ENCODE measurements at places on chromosomes 5 and 9.

DNA sequence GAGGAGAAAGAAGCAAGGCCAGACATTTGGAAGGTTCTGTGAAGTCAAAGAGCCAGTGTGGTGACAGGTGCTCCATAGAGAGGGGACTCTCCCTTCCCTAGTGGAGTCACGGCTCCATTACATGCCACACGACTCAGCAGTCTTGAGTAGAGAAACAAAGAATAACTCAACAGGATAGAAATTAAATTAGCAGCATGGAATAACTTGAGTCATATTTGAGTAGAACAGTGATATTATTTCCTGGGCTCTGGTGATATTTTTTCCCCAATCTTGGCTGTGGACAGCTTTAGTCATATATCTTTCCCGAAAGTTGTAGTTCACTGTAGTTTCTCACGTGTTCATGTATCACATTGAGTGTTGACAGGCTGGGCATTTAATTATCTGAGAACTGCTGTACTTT is 149.7 kb upstream of the EFNA5 start:
- DNase-seq: no peak

DNA sequence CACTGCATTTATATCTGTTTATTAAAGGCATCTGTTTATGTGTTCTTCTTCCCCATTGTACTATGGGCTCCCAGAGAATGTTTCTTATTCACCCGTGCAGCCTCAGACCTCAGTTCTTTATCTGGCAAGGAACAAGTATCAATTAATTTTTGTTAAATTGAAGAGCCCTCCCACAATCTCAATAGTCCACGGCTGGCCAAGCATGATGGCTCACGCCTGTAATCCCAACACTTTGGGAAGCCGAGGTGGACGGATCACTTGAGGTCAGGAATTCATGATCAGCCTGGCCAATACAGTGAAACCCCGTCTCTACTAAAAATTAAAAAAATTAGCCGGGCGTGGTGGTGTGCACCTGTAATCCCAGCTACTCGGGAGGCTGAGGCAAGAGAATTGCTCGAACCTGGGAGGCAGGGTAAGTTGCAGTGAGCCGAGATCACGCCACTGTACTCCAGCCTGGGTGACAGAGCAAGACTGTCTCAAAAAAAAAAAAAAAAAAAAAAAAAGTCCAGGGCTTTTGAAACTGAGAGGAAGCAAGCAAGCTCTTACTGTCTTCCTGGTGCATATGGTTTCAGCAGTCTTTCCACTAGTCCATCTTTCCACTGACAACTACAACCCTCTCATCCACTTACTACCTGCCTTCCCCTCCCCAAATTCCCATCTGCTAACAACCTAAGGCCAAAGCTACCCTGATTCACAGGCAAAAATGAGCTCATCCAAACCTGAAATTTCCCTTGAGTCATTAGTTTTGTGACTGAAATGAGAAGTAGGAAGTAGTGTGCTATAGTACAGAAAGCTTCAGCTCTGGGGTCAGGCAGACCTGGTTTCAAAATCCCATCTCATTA is 2.3 kb upstream of the HK3 start:
- no peak for DNase-seq

DNA sequence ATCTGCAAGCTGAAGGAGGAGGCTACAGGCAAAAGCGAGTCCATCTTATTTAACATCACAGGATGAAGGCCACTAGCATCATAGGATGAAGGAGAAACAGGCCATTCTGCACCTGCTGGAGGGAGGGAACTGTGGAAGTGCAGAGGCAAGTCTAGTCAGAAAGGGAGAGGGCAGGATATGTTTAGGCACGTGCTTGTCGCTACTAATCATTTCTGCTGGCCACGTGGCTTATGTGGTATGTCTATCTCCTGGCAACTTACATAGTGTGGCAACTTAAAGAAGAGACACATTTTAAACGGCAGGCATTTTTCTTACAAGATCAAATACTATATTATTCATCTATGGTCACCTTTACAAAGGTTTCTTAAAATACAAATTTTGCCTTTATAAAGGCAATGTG is 74.0 kb downstream of the GNAQ start:
- no peak for DNase-seq

GRCh38 chr5:119072496-119072895 is 1.6 kb downstream of the DMXL1 start:
- no peak for DNase-seq

DNA sequence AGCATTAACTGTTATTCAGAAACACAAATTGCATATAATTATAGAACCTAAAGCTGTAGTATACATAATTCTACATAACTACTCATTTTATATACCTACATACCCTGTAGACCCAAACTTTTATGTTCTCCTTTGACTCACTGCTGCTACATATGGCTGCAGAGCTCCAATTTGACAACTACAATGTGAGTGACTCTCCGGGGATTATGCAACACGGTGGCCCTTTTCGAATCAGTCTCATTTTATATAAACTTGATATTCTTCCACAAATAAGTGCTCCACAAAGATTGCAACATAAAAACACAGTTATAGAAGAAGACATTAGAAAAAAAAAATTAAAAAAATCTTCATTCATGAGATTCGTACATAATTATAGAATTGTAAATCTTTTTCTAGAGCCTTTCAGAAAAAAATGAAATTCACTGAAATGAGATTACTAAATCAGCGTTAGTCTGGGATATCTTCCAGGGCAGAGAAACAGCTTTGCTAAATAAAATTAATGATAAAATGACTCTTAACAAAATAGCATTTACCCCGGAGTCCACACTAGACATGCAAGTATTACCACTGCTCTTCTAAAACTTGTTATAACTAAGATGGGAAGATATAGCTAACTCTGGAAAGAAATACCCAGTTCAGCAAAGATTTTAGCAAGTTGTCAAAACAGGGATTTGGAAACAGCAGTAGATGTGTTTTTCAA is 52.6 kb downstream of the SRFBP1 start:
- DNase-seq: no peak

- DNase-seq: no peak
Measured at GRCh38 chr5:16992006-16992405, 55.9 kb upstream of the MYO10 start.

DNA sequence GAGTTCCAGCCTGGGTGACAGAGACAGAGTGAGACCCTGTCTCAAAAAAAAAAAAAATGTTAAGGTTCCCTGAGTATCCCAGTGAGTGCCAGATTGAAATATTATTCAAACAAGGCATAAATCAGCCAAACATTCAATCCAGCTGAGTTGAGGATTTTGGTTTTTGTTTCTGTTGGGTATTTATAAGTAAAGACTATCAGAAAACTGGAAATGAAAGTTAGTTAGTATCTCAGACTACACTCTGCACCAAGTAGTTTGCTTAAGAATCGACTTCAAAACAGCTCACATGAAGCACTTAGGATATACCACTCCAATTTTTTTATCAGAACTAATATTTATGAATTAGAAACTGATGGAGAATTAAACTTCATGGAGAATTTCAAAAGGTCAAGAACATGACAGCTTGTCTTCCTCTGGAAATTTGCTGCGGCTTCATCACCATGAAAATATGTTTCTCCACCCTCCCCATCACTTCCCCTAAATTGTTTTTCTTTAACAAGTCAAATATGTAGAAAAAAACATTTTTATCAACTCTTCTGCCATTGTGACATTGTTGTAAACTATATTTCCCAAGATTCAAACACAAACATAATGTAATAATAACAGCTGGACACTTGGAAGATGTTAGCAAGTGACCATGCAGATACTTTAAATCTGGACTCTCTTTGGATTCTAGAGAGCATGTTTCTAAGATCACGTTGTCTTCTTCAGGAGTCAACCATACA is 110.0 kb upstream of the PTGER4 start:
- no peak for DNase-seq

DNA sequence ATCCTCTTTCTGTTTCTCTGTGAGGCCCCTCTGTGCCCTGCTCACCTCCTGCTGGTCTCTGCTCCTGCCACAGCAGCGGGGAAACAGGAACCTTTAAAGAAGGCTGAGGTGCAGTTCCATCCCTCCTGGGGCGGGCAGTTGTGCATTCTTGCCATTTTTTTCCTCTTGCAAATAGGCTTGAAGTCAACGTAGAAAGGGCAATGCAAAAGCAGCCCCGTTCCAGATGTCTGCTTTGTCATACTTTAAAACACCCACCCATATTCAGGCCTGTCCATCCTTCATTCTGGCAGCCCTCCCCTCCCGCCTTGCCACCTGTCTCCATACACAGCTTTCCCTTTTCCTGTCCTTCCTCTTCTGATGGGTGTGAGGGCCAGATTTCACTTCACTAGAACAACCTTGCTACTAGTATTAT is 65.4 kb upstream of the KLF9 start:
- no peak for DNase-seq

GRCh38 chr5:180808461-180809000 is 5.9 kb upstream of the MGAT1 start:
- no peak for DNase-seq

GRCh38 chr5:63823583-63823982 is 138.7 kb downstream of the HTR1A start:
- DNase-seq: no peak

- no peak for DNase-seq
Measured at GRCh38 chr5:98173334-98173733, 600.1 kb upstream of the RGMB start.

- DNase-seq: no peak
Measured at GRCh38 chr5:169781420-169782345, 144.6 kb downstream of the DOCK2 start.

- DNase-seq: no peak
Measured at GRCh38 chr9:91734371-91734981, 215.6 kb downstream of the ROR2 start.

DNA sequence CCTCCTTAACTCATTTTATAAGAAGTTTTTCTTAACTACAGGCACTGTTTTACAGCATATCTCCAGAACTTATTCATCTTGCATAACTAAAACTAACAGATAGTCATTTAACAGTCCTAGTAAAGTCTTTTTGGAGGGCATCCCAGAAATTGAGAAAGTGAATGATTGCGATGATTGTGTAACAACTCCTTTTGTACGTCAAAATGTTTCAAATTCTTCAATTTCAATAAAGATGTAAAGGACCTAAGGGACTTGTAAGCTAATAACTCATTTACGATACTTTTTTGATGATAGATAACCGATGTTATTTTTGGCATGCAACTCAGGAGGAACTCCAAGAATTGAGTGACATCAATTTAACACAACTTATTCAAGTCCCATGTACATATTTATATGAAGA is 42.7 kb downstream of the SVEP1 start:
- DNase-seq: no peak

DNA sequence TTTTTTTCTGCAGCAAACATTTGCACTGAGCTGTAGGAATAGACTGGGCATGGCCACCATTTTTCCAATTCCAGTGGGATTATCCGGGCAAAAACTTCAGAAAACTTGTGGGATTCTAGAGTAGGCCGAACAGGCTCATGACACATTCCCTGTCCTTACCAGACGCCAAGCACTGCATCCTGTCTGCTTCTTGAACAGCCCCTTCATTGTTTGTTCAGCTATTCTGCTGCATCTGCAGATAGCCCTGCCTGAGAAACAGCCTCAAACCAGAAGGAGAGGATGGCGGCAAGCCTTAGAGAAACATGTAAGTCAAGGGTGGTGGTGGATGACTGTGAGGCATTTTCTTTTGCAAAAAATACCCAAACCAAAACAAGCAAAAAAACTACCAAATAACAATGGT is 111.8 kb upstream of the NTRK2 start:
- no peak for DNase-seq

- DNase-seq: no peak
Measured at GRCh38 chr5:19532936-19533335, 455.1 kb downstream of the CDH18 start.

GRCh38 chr9:3887221-3887653 is 361.4 kb upstream of the RFX3 start:
- DNase-seq: no peak

GRCh38 chr5:67401172-67401571 is 204.6 kb upstream of the CD180 start:
- no peak for DNase-seq

- no peak for DNase-seq
Measured at GRCh38 chr9:133160742-133161546, 2.8 kb downstream of the GBGT1 start.

GRCh38 chr9:135192686-135193085 is 105.2 kb downstream of the OLFM1 start:
- no peak for DNase-seq

DNA sequence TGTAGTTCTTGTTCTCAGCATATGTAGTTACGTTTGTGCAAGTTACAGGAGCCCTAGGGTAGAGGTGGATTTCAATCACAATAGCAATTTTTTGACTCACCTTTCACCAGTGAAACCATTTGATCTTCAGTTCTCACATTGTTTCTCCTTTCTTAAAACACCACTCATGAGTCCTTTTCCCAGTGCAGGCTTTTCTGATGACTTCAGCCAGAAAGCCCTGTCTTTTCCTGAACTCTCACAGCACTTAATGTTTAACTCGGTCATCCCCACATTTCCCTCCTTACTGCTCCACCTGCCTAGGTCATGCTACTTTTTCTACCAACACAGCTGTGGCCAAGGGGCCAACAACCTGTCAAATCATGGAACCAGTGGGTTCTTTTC is 37.9 kb downstream of the ARHGEF28 start:
- DNase-seq: no peak

GRCh38 chr5:174734571-174735497 is 10.5 kb downstream of the MSX2 start:
- no peak for DNase-seq

- DNase-seq: no peak
Measured at GRCh38 chr5:140347360-140347759, 957 bp upstream of the HBEGF start.

GRCh38 chr5:55667938-55668337 is 44.2 kb downstream of the SLC38A9 start:
- no peak for DNase-seq

DNA sequence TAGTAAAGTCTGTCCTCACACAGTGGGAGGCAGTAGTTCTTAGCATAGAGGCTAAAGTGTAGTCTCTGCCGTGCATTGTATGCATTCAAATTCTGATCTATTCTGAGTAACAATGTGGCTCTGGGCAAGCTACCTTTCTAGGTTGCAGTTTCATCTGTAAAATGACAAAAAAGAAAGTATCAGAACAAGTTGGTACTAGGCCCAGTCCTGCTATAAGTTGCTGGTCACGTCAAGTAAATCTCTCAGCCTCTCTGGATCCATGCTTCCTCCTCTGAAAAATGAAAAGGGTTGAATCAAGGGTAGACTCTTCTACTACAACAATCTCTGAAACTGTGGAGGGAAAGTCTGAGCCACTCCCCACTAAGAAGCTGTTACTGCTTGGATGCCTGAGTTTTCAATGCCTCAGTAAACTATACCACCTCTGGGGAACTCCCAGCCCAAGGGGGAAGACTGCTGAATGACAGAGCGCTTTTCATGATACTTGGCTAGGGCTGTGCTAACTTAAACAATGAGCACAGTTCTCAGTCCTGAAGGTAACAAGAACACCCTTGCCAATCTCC is 34.5 kb upstream of the SPARC start:
- DNase-seq: no peak

DNA sequence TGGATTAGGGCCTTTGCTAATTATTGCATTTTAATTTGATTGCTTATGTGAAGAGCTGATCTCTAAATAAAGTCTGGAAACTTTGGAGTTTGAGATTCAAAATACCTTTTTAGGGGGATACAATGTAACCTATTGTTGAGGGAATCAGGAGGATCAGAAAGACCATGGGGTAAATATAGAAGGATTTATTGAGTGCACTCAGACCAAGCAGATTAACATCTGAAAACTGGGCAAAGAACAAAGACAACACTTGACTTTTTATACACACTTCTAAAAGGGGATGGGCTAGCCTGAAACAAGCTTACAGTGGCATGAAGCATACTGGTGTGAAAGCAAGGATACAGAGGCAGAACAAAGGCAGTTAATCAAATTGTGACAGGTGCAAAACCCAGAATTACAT is 174.3 kb downstream of the MRPS30 start:
- DNase-seq: no peak

GRCh38 chr5:150434464-150434863 is 15.1 kb downstream of the RPS14 start:
- DNase-seq: no peak
